Fibroblast of upper back skin (primary cell): ENCODE measurements at places on chromosomes 7 and 10.

DNA sequence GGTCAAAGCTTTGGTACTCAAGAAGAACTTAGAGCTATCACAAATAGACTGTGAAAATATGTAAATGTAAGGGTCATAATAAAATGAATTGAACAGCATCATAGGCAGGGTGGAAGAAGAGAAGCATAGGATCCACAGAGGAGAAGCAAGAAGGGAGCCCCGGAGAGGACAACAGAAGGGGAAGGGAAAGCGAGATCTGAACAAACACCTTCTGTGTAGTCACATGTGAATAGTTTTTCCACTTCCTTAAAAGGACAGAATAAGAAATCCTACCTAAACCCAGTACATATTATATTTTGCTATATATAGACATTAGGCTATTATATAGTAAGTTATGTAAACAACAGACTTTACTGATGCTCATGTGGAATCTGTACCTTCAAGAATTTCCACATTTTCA lies 160.2 kb downstream of the DKK1 start:
- DNase-seq: no peak

GRCh38 chr7:95596198-95597063 lies at the start of gene PDK4:
Gene PDK4 (minus strand): TSS chr7:95596516. CDS start chr7:95596293, 223 bp downstream.
- peak; percentile 7 for DNase-seq

GRCh38 chr10:126059076-126059826 lies 162.9 kb downstream of the FANK1 start:
- peak; percentile 83 for DNase-seq

DNA sequence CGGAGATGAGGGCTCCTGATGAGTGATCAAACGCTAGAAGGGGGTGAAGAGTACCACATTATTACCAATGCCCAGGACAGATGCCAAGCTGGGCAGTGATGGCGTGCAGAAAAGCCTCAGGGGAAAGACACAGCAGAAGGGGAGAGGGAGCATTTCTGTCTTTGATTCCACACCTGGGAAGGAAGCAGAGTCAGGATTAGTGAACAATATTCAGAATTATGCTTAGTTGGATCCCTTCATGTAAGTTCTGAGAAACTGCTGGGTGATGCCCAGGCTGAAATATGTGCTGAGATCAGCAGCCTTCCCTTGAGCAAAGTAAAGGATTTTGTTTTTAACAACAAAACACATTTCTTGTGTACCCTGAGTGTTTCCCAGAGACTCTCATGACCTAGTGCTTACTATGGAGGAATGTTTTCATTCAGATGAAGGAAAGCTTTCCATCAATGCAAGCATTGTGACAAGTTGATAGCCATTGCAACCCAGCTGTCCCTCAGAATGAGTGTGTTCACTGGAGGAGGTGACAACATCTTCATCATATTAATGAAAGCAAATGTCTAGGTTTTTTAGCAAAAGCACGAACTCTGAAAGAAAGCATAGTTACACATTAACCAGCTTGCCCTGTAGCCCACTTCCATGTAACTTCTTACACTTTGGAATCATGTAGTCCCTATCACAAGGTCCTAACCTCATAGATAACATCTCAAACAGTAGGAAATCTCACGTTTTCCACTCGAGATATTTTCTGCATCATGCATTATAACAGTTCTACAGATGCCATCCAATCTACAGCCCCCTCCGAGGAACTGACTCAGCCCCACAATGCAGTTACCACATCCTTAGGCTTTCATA lies 23.8 kb upstream of the AKR1C1 start:
- no peak for DNase-seq

- DNase-seq: no peak
Observed at GRCh38 chr7:50807026-50807730, 24.5 kb upstream of the GRB10 start.

DNA sequence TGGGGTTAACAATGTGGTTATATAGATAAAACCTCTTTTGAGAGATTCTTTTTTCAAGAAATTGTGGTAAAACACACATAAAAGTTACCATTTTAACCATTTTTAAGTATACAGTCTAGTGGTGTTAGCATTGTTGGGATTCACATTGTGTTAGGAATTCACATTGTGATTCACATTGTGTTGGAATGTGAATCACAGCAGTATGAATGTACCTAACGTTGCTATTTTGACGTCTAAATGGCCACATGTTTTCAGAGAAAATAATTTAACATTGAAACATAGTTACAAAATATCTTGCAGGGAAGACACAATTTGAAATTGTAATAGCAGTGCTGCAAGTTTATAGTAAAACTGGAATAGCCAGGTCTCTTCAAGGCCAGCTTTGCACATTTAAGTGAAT lies 129.0 kb downstream of the BICC1 start:
- DNase-seq: peak; percentile 89

GRCh38 chr10:109851616-109852474 lies 71.5 kb downstream of the XPNPEP1 start:
- no peak for DNase-seq

DNA sequence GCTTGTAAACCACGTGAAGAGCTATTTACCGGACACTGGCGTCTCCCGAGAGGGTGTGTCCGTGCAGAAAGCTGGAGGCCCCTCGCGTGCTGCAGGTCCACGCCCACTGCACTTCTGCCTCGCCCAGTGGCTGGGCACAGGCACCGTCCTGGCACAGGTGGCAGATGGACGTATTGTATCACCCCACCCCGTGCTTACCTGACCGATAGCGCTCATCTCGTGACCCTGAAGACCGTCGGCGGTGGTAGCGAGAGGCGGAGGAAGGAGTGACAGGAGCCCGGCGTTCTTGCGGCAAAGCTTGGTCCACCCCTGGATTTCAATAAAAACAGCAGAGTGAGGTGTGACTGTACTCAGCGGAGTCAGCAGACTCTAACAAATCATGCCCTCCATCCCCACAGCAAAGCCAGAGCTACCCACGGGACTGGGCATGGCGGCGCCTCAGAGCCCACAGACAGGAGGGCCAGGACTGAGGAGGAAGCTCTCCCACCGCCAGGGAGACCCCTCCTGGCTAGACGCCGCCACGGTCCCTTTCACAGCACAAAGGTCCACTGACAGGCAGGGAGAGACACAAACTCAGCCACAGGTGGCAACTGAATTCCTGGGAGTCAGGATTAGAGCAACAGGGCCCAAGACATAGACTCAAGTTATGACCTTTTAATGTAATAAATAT lies 217.1 kb downstream of the DIP2C start:
- no peak for DNase-seq

DNA sequence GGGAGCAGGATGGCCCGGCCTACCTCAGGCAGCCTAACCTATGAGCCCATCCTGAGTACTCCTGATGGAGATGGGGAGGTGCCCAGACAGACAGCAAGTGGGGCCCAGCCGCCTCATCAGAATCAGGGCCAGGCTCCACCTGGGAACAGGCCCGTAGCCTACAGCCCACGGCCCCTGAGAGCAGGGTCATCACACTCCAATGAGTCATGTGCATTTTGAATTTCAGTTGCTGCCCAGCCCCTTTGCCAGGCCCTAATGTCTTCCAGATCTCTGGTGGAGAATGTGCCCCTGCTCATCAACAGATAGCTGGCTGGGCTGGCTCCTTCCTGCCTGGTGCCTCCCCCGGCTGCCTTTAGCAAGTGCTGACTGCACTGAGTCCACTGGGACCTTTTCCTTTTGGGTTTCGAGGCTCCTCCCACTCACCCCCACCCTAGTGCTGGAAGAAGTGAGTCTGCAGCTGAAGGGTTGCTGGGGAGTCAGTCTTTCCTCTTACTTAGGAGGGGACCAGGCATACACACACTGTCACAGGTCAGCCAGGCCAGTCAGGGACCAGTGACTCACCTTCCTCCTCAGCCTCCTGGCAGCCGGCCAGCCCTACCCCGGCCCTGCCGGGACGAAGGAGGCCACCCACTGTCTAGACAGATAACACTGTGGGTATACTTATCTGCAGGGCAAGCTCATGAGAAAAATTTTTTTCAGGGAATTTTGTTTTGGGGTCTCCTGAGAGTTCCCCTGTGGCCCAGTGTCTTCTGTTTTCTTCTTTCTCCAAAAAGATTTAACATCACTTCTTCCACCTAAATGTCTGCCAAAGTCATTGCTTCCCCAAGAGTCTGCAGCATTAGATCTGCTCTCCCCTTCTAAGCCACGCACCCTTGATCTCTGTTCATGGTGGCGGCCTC lies 9.1 kb upstream of the ASIC3 start:
- DNase-seq: peak; percentile 92

DNA sequence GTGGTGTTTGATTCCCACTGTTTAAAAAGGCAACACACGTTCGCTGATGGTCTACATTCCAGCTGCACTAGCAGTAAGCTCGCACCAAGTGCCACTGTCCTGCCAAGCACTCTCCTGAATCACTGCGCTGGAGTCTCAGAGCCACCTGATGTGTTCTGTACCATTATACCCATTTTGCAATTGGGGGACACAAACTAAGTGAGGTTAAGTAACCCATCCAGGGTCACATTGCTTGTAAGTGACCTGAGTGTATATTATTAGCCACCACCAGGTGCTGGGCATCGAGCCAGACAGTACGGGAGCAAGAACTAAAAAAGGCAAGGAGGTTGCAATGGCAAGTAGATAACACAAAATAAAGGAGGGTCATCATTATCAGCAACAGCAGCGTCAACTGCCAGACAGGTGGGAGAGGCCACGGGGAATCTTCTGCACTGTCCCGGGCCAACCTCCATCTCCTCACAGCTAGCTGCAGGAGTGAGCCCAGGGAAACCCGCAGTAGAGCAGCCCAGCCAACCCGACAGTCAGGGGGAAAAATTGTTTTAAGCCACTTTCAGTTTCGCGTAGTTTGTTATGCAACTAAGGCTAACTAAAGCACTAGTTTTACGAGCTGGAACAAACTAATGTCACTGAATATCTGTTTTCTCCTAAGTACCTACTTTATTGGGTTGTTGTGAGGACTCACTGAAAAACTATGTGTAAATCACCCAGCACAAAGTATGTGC lies 712 bp upstream of the CPVL start:
- DNase-seq: no peak

GRCh38 chr10:62980687-62981086 lies 152.4 kb upstream of the NRBF2 start:
- no peak for DNase-seq

DNA sequence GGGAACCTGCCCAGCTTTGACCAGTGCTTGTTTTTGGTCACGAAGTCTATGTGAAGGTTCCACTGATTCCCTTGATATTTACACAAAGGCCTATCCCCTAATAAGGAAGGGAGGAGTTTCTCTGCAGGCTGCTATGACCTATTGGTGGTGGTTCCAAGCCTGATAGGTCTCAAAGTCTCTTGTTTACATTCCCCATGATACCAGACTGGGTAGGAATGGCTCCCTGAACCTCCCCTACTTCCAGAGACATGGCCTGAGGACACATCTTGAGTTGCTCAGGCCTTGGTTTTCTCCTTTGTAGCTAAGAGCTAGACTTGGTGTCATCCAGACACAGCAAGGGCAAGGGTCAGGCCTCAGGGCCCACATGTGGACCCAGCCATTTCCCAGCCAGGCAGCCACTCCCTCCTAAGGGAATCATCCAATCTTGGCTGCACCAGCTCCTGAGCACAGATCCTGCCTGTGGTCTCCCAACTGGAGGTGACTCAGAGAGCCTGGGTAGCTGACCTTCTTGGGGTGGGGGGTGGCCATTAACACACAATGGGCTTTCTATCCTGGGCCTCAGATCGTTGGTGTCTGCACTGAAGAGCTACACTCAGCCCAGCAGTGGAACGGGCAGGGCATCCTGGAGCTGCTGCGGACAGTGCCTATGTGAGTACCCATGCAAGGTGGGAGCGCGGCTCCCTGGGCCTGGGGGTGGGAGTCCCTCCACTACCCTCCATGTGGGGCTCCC lies 51.0 kb upstream of the TRIM8 start:
- peak; percentile 53 for DNase-seq

- peak; percentile 23 for DNase-seq
Observed at GRCh38 chr7:103065667-103066066, 8.9 kb downstream of the FBXL13 start.

DNA sequence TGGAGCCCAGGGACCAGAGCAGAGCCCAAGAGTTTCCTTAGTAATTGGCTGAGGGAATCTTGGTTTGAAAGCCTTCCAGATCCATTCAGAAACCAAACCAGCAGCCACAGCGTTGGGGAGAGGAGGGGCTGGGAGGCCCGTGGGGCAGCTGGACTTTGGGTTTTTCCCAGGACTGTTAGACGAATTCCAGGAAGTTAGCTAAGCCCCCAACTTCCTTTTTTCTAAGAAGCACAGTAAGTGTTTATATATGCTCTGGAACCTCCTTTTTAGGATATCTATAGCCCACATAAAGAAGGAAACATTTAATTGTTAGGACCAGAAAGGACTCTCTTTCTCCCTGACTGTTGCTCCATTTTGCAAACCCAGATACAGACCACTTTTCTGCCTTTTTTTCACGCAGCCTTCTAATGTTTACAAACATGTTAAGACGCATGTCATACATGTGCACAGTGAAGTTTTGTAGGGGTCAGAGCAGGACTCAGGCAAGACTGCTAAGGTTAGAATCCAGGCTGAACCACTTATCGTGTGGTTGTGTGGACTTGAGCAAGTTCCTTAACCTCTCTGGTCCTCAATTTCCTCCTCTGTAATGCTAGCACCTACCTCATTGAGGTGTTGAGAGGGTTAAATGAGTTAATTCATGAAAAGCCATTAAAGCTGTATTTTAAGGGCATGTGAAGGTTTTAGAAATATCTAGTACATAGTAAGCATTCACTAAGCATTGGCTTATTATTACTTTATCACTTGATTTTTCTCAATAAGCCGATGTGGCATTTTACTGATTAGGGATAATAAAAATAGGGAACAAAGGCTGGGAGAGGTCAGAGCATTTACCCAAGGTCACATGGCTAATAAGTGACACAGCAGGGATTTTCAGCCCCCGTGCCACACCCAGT lies 42.4 kb downstream of the TBATA start:
- DNase-seq: peak; percentile 87
